ENCODE measurements at places on chromosomes 6 and 20.

- no peak for DNase-seq
Observed at GRCh38 chr20:58660855-58661597, 9.9 kb downstream of the STX16 start.

- no peak for DNase-seq
Observed at GRCh38 chr6:168121303-168121665, 42.3 kb upstream of the FRMD1 start.

DNA sequence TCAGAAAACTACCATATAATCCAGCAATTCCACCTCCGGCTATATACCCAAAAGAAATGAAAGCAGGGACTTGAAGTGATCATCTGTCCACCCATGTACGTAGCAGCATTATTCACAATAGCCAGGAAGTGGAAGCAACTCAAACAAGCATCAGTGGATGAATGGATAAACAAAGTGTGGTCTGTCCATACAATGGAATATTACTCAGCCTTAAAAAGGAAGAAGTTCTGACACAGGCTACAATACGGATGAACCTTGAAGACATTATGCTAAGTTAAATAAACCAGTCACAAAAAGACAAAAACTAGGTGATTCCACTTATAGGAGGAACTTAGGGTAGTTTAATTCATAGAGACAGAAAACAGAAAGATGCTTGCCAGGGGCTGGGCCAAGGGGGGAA, 76.5 kb downstream of the ATP9A start:
- no peak for DNase-seq

- no peak for DNase-seq
Observed at GRCh38 chr6:113248532-113248931, 608.6 kb upstream of the MARCKS start.

DNA sequence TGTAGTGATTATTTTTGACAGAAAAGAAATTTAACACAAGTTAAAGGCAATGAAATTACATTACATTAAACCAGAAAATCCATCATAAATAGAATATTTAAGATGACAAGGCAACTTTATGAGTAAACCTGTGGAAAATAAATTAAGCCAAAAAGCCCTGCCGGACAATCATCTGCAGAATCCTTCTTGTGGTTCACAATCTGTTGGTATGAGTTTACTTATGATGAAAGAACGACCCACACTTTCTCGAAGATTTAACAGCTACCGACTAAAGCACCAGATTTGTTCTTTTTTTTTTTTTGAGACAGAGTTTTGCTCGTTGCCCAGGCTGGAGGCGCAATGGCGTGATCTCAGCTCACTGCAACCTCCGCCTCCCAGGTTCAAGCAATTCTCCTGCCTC, 21.4 kb downstream of the HDAC2 start:
- no peak for DNase-seq

DNA sequence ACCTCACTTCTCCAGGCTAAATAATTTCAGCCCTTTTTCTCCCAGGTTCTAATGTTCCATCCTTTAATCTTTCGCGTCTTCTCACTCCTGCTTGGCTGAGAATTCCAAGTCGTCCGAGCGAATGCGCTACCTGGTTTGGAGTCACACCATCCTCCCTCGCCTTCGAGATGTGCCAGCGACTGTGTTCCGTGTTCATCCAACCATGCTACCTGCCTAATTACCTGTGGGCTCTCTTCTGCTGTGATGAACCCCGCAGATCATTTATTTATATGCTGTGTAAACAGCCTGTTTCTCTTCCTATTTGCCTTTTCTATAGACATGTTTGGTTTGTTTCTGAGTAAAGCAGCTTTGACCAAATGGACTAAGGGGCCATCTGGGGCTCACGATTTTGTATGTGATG, 83.5 kb upstream of the TMEM181 start:
- no peak for DNase-seq

DNA sequence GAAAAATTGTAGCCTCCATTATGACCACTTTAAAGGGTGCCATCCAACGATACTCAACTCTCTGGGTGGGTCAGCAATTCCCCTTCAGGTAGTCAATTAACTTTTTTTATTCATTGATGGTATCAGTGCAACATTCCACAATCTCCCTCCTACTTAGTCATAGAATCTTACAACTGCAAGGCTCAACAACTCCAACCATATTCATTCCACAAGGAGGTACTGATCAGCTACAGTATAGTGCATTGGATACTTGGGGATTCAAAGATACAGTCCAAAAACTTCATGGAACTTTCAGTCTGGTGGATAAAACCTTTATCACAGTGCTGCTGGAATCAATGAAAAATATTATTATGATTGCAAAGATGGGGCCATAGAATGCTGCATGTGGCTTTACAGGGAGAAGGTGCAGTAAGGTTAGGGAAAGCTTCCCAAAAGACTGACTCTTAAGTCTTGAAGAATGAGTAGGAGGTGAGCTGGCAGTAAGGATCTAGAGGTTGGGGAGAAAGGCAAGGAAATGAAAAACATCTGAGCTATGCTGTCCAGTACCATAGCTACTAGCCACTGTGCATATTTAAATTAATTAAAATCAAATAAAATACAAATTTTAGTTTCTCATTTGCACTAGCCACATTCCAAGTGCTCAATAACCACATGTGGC, 314.7 kb upstream of the PRDM1 start:
- DNase-seq: no peak

DNA sequence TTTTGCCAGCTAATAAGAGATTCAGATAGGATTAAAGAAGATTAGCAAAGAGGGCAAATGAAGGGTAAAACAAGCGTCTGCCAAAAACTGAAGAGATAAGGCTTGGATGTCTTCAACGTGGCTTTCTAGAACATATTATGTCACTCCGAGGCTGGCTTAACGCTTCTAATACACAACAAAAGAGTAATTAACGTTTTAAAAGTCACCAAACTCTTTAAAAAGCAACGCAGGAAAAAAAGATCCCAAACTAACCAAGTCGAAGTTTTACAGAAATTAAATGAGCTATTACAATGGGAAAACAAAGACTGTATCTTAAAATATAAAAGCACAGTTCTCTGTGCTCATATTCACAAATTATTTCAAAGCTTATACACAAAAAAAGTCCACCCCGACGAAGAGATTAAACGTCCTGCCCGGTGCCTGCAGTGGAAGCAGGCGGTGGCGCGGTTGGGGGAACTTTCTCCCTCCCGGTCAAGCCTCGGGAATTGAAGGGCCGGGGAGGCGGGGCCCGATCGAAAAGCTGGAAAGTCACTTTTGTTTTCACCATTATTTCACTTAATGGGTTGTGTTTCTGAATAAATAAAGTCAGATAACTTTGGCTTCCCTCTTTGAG, 1.2 kb downstream of the MAK start:
- DNase-seq: peak; percentile 62

GRCh38 chr6:81816380-81816779, 63.9 kb upstream of the TENT5A start:
- DNase-seq: no peak

DNA sequence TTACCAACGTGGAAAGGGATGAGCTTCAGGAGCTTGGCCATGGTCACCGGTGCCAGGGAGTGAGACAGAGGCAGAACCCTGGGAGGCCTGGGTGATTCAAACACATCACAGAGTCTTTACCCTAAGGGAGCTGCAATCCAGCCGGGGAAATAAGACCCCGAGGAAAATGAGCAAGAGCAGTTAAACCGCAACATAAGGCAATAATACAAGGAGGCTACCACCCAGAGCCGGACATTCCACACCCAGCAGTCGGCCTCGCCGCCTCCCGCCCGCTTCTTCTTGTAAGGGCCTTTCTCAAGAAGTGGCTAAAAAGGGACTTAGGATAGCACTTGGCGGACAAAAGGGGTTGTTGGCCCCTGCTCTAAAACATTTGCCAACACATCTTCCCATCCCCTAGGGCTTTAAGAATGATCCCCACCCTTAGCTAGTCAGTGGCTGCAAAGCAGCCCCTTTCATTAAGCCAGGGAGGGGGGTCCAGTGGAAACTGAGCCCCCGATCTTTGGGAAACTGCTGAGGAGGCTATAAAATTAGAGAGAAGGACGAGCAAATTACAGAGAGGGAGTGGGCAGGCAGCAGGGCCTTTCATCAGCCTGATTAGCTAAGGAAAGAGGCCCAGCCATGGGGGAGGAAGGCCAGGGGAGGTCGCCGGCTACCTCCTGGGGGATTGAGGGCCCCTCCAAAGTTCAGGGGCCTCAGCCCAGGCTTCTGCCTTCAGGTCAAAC, 34.3 kb downstream of the SNX5 start:
- DNase-seq: no peak

DNA sequence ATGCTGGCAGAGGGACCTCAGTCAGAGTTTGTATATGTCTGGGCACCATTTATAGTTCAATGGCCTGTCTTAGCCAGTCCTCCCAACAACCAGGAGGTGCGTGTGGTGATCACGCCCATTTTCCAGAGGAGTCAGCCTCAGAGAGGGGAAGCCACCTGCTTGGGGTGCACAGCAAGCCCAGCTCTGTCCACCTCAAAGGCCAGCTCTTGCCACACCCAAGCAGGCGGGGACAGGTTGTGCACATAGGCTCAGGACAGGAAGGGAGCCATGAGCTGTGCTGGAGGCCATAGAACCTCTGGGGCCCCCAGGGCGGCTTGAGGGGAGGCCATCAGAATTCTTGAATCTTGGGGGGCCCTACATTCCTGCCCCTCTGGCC, 61.2 kb downstream of the DLGAP4 start:
- no peak for DNase-seq

GRCh38 chr20:52895701-52896100, 76.5 kb upstream of the TSHZ2 start:
- no peak for DNase-seq

DNA sequence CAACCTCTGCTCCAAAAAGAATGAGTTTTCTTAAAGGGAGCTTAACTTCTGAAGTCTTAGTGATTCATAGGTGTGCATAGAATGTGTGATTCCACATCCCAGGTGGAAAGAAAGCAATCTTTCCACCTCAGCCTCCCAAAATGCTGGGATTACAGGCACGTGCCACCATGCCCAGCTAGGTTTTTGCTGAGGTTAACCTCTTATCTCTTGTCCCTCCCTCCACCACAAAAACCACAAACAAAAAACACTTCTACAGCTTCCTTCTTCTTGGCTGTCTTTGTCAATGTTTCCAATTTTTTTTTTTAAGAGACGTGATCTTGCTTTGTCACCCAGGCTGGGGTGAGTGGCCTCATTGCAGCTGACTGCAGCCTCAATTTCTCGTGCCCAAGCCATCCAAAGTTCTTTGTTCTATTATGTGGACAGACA, 8.1 kb upstream of the CSE1L start:
- DNase-seq: no peak

GRCh38 chr6:145704143-145704781, 31.1 kb downstream of the EPM2A start:
- DNase-seq: no peak

DNA sequence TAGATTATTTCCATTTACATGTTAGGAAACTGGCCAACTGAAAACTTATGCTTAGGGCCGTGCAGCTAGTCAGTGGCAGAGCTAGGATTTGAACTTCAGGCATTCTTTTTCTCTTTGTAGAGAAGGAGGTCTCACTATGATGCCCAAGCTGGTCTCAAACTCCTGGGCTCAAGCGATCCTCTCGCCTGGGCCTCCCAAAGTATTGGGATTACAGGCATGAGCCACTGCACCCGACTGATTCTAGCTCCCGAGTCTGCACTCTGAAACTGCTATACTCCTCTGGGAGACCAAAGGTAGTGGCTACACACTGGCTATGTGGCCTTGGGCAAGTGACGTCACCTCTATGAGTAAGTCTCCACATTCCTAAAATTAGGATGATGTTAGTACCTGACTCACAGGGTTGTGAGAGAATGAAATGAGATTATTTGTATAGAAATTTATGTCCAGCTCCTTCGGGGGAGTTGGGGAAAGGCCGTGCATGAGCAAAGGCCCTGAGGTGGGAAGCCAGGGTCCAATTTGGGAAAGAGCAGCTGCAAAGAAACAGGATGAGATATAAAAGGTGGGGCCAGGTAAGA, 6.4 kb downstream of the PLTP start:
- no peak for DNase-seq

GRCh38 chr20:57749131-57749690, 39.4 kb upstream of the PMEPA1 start:
- no peak for DNase-seq

DNA sequence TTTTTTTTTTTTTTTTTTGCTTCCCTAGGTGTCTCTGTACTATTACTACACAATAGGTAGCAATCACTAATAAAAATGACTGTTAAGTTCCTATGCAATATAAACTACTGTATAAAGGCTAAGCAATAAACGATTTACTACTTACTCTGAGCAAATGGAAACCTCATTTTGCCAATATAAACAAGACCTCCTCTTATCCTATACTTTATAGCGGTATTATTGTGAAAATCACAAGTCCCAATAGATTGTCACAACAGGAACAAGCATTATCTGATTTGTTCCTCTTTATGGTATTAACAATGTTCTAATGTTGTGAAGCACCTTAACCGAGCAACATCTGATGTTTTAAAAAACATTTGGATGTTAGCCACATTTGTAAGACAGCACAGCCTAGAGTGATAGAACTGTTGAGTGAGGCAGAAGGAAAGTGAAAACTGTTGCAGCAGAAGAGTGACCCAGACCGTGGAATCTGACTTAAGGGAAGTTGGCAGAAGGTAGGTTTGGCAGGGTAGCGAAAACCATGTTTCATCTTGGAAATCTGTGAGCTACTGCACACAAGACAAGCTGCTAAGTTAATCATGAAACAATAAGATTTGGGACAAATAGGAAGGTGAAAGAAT, 94.2 kb downstream of the MYLK4 start:
- no peak for DNase-seq

DNA sequence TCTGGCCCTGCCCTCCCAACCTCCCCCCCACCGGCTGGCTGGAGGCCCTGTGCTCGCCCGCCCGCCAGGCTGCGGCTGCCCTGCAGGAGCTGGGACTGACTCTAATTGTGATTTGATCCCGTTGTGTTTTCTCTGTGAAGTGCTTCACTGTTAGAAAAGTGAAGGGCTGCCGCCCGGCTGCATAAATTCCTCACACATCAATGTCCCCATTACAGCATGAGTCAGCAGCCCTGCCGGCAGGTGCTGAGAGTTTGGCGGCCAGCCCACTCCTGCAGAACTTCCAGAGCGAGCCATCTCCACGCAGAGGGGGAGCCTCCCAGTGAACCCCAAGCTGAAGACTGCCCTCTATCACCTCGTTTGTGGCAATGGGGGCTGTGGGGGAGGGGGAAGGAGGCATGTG, 137.9 kb downstream of the DLL1 start:
- DNase-seq: peak; percentile 62

DNA sequence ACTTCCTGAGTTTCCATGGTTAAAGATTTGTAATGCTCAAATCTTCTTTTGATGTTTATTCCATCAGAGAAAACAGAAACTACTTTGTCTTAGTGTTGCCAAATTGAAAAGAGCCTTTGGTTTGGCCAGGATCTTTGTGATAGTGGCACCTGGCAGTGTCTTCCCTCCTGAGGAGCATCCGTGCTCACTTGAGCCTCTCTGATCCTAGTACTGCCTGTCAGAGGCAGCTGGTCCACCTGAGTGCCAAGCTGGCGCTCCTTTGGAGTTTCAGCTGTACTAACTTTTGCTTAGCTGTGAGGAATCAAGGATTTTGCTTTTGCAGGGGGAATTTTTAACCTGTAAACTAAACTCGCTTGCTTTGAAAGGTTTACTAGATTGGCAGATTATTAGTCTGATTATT, 61.4 kb downstream of the SCAND1 start:
- DNase-seq: no peak

GRCh38 chr6:159720708-159721107, 6.6 kb upstream of the WTAP start:
- DNase-seq: peak; percentile 17
